ENCODE measurements at places on chromosomes 7 and 10.

DNA sequence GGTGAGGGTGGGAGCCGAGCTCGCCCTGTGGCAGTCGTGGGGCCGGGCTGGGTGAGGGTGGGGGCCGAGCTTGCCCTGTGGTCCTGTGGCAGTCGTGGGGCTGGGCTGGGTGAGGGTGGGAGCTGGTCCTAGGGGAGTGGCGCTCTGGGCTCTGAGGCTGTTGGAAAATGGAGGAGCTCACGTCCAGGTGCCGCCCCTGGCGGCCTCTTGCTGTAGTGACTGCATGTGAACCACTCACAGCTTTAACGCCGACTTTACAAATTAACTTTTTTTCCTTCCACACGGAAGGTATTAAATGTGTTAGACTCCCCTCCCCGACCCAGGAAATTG lies 312.6 kb downstream of the WDR37 start:
- DNase-seq: no peak

DNA sequence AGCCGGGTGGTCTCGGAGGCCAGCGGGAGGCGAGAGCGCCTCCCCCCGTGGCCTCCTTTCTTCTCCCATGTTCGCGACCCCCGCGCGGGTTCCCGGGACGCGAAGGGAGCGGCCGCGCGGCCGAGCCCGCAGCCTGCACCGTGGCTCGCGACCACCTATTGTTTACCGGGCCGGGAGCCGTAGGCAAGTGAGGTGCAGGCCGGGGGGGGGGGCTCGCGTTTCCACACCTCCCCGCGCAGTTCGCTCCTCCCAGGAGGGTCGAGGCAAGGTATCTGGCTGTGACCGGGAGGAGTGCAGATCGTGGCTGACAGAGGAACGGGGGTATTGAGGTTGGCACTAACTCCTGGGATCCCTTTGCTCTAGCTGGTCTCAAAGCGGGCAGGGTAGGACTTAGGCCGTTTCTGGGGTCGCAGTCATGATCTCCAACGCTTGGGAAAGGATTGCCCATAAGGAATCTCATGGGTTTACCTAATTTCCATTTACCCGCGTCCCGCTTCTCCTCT lies 734 bp downstream of the PTPN12 start:
- DNase-seq: no peak

GRCh38 chr10:132626019-132626760 lies 88.6 kb downstream of the INPP5A start:
- DNase-seq: no peak

DNA sequence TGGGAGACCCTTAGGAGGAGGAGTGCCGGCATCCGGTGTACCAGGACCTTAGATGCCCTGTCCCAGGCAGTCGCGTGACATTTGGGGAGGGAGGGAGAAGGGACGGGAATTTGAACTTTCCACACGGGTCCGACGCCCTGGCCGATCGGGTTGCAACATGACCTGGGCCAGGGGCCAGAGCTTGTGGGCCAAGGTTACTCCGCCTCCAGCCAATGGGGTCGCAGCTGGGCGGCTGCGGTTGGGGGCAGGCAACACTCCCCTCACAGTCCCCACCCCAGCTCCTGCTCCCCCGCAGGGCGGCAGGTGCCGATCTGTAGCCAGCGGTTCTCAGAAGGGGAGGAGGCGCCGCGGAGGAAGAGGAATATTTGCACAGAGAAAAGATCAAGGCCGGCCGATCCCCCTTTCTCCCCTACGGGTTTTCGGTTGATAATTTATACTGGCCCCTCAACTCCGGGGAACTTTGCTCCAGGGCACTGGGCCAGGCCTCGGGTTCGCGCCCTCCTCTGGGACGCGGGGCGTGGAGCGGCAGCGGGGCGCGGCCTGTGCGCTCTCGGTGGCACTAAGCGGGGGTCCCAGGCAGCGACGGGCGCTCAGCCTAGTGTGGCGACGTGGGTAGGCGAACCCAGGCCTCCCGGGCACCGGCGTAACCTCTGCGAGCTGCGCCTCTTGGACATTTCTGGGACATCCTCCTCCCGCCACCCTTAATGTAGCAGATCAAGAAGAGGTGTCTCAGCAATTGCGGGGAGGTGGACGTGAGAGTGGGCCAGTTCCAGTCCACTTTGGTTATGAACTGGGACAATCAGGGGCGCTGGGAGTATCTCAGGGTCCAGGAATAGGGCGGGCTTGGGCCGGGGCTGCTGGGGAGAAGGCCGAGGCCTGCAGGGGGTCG lies 1.2 kb downstream of the MLXIPL start:
- peak; percentile 16 for DNase-seq

DNA sequence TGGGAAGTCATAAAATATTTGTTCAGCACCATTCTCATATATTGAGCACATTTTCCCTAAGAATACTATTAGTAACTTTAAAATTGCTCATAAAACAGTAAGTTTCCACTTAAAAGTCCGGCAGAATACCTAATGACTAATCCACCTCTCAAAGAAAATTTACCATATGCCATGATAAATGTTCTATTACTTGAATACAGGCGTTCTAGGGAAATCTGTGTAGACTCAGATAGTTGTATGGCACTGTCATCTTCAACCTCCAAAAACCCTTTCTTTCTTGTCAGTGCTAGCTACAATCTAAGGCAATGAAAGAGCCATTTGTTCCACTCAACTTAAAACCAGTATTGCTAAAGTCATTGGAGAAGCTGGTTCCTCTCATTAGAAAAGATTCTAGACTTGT lies 7.3 kb downstream of the GPR37 start:
- DNase-seq: no peak

GRCh38 chr7:98745722-98746318 lies 124.0 kb downstream of the TMEM130 start:
- DNase-seq: peak; percentile 24

GRCh38 chr10:78596556-78596955 lies 472.2 kb upstream of the ZMIZ1 start:
- no peak for DNase-seq

DNA sequence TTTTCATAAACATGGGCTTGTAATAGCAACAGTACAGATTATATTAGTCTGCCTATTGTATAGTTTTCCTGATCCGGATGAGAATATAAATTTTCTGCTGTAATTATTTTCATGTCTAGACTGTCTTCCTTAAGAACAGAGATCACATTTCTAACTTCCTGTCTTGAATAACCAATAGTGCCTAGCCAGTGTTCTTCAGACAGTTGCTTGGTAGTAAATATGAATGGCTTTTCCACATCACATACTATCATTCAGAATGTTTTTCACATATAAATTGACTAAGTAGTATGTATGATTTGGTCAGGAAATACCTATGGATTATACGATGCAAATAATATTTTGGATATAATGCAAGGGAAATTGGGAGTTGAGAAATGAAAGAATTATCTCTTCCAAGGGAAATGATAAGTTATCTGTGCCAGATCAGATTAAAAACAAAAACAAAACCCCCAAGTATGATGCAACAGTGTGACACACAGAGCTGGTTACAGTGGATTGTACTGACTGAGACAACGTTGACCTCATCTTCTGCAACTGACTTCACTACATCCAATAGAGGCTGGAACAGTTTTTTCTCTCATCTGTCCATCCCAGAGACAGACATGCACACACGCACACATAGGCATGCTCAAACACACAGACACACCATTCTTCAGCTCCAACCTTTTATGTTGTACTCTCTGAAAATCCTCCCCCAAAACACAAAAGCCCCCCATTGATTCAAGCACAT lies 16.4 kb downstream of the ITGA8 start:
- peak; percentile 59 for DNase-seq

GRCh38 chr10:58593008-58593407 lies 80.3 kb downstream of the BICC1 start:
- no peak for DNase-seq

- no peak for DNase-seq
Observed at GRCh38 chr10:114810926-114811325, 10.7 kb upstream of the FHIP2A start.

GRCh38 chr7:43674559-43675436 lies 54.5 kb downstream of the COA1 start:
- DNase-seq: peak; percentile 95

DNA sequence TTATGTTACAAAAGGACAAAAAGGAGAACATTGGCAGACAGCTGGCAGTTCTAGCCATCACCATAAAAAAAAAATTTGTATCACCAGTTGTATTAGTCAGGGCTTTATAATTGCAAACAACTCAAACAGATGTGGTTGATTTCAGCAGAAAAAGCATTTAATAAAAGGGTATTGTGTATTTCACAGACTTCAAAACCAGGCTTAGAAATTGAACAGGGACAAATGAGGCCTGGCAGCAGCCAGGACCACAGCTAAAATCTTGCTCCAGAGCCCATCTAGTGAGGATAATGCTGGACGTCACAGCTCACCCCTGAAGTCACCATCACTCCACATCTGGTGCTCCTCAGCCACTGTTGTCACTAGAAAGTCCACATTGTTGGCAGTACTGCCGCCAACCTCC lies 52.9 kb upstream of the CALD1 start:
- peak; percentile 60 for DNase-seq

DNA sequence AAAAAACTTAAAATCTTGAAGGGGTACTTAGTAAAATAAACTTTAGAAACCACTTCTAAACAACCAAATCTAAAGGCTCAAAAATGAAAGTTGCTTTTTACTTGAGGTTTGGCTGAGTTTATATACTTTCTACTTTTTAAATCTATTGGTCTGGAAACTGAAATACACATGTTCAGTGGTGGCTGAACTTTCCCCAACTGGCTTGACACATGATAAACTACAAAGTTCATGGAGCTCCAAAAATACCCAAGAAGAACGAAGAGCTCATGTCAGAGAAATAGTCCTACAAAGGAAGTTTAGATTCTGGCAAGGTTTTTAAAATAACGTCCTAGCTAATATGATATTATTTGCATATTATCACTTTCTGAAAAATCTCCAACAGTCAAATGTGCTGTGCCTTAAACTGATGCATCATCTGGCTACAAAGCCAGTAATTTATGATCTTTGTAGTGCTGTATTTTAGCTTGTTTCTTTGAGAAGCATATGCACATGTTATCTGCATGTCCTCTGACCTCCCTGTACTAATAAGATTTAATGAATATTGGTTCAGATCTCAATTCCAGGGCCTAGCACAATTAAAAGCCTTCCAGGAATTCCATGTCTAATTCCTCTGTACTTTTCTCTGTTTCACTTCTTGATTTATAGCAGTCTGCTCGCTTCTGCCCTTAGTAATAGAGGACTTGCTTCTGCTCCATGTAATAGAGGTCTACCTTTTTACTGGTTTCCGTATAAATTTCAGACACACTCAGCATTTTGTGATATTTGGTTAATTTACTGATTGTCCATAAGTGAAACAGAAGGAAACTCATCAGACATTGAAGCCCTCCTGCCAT lies 28.2 kb downstream of the SEMA3C start:
- DNase-seq: no peak

- no peak for DNase-seq
Observed at GRCh38 chr10:28959850-28960501, 282.7 kb downstream of the BAMBI start.

DNA sequence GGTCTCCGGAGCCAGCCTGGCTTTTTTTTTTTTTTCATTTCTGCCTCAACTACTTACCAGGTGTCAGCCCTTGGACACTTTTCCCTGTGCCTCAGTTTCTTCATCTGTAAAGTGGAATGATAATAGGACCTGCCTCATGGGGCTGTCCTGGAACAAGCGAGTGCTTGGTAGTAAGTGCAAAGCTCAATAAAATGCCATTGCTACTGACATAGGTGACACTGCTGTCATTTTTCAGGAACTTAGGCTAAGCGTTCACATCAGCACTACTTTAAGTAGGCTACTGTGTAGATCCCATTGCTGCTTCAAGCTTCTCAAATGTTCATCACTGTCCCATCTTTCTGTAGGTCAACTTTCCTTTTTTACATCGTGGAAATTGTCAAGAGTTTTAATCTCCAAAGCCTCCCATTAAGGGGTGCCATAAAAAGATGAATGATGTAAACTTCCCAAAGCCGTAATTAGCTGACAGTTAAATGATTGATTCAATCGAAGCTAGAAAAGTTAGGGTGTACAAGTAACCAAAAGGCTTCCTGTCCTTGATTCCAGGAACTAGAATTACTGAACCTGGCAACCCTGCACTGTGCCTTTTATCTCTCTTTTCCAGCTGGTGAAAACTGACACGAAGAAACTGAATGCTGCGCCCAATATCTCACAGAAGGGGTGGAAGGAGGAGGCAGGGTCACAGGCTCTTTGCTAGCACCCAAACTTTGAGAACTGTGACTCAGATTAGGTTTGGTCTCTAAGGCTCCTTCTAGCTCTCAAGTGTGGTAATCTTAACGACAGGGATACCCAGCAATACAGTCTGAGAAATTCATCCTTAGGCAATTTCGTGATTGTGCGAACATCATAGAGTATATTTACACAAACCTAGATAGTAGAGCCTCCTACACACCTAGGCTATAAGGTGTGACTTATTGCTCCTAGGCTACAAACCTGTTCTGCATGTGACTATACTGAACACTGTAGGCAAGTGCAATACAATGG lies 861 bp upstream of the USP6NL start:
- no peak for DNase-seq

DNA sequence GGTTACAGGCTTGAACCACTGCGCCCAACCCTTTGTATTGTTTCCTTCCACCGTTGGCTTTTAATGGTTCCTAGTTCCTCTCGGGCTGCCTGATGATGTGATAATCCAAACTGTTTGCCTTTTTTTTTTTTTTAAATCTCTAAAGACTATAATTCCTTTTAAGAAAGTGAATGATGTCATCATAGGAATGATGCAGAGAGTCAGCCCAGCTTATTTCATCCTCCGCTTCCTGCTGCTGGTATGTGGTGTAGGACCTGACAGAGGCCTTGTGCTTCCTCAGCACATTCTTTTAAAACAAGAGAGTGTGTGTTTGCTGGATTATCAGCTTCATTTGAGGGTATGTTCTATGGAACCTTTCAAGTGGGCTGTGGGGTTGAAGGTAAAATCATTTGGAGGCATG lies 241.4 kb downstream of the LRMDA start:
- peak; percentile 41 for DNase-seq

DNA sequence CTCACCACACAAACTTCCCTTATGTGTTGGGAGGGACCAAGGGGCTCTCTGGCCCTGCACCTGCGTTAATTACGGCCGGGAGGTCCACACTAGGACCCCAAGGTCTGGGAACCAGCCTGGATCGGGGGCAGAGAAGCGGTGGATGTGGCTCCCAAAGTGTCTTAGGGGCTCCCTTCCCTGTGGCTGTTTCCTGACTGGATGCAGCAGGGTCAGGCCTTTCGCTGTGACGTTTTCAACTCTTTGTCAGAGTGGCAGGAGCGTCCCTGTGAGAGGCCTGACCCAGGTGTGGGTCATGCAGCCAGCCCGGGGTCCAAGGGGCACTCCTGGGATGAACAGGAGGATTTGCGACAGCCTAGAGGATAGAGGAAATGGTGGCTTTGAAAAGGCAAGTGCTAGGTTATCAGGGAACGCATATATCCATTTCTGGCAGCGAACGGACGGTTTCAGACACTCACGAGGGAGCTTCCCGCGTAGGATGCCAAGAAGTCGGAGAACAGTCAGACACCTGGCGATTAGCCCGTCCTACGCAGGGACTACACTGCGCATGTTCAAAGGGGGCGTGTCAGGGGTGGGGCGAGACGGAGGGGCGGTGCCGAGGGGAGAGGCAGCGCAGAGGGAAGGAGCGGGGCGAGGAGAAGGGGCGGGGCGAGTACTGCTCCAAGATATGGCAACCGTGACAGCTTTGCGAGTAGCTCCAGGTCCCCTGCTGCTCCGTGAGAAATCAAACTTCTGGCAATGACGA lies 46.2 kb upstream of the ZNF716 start:
- peak; percentile 36 for DNase-seq

Data from fibroblast of mammary gland (primary cell).